ENCODE measurements at places on chromosomes 4 and X.

- DNase-seq = no peak
Measured at GRCh38 chr4:94536649-94537469, 85.1 kb downstream of the PDLIM5 start.

DNA sequence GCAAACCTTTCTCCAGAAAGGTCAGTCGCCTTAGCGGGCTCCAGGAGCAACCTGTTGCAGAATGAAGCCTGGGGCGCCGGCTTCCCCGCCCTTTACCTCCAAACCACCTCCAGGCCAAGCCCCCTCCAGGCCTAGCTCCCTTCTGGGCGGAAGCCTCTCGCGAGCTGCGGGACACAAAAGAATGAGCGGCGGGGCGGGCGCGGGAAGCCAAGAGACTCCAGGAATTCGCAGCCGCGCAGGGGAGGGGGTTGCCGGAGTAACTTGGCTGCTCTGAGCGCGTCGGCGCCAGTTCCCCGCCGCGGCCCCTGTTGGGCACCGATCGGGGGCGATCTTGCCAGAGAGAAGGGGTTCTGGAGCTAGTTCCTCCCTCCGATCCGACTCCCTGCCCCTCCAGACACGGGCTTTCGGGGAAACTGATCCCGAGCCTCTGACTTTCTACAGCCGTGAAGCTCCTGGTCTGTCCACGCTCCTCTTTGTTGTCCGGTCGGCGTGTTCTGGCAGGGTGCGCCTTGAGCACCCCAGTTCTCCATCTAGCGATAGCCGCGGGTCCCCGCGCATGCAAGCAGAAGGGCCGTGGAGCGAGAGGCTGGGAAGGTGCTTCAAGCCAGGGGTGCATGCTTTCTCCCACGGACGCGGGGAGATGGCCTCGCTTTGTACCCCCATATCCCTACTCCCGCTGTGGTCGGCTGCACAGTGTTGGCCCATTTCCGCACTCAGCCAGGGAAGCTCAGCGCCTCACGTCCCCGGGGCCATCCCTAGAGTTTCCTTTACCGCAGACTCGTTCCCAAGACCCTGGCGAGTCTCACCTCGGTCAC lies 1.2 kb downstream of the PROM1 start:
- DNase-seq = peak; percentile 15

- DNase-seq = no peak
Measured at GRCh38 chr4:113272523-113272922, 223.1 kb downstream of the ANK2 start.

- DNase-seq = no peak
Measured at GRCh38 chr4:2725380-2725779, 30.8 kb downstream of the TNIP2 start.

GRCh38 chrX:153635788-153636668 lies 11.0 kb upstream of the DUSP9 start:
- DNase-seq = peak; percentile 74

DNA sequence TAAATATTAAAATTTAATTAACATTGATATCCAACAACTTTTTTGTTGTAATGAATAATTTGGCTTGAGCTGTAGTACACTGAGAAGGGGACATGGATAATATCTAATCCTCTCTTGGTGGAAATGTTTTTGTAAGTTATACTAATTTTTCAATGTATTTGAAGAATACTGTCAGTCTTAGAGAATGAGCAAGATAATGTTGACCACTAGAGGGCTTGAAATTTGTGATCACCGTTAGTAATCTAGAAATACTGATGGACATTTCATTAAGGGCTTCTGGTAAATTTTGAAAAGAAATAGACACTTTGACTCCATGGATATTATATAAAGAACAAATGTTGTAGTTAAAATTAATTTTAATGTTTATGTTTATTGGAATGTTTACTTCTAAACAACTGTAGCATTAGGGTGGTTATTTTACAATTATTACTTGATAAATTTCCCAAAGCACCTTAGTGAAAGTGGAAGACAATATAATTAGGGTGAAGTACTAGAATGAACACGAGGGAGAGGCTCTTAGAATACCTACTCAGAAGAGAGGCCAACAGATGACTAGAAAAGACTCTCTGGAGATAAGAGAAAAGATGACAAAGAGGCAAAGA lies 20.0 kb upstream of the CAMK2D start:
- peak; percentile 9 for DNase-seq

- no peak for DNase-seq
Measured at GRCh38 chrX:10206317-10206716, 49.5 kb downstream of the CLCN4 start.

- no peak for DNase-seq
Measured at GRCh38 chr4:122889726-122890125, 32.7 kb downstream of the NUDT6 start.

GRCh38 chr4:137206781-137207180 lies 325.5 kb downstream of the PCDH18 start:
- DNase-seq = no peak

GRCh38 chrX:17740137-17741122 lies 3.1 kb downstream of the SCML1 start:
- no peak for DNase-seq

GRCh38 chrX:17674601-17675000 lies 62.7 kb upstream of the SCML1 start:
- DNase-seq = no peak
